ENCODE measurements at places on chromosomes 12 and 14. TPM values are rescaled to one million over a fixed set of nuclear protein-coding genes. Genes with fewer than 3 reads are reported as not detected.

DGLUCY gene
- 55.5 TPM for total RNA-seq

DNA sequence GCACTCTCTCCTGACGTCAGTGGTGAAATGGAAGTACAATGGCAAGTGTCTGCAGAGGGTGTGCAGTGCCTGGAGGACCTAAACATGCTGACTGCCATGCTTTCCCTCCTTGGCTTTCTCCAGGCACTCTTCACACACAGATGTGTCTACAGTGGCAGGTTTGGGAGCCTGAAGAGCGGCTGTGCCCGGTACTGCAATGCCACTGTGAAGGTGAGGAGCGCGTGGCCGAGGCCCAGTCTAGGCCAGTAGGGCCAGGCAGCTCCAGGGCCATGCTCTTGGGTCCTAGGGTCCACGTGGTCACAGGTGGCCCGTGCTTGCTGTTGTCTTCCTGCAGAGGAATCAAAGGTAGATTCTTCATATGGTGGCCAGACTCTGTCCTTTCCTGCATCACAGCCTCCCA is 81.4 kb downstream of the STAB2 start:
- DNase-seq = no peak

DNA sequence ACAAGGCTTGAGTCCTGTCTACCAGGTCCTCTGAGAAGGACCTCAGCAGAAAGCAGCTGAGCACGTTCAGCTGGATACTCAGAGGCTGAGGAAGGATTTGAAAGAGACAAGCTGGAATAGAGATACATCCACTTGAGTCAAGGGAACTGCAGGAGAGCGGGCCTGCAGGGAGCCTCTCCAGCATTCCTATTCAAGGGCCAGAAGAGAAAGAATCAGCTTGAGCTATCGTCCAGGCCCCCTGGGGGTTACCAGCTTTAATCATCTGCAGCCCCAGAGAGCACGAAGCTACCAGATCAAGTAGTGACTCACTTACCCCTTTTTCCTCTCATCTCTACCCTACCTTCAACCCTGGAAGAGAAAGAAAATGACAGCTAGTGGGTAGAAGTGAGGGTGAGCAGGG is 80.9 kb downstream of the NDUFA12 start:
- DNase-seq = no peak

GRCh38 chr14:75876530-75876929 is 105.3 kb downstream of the TGFB3 start:
- no peak for DNase-seq

TMX1 gene
- 25.1 TPM for total RNA-seq

DNA sequence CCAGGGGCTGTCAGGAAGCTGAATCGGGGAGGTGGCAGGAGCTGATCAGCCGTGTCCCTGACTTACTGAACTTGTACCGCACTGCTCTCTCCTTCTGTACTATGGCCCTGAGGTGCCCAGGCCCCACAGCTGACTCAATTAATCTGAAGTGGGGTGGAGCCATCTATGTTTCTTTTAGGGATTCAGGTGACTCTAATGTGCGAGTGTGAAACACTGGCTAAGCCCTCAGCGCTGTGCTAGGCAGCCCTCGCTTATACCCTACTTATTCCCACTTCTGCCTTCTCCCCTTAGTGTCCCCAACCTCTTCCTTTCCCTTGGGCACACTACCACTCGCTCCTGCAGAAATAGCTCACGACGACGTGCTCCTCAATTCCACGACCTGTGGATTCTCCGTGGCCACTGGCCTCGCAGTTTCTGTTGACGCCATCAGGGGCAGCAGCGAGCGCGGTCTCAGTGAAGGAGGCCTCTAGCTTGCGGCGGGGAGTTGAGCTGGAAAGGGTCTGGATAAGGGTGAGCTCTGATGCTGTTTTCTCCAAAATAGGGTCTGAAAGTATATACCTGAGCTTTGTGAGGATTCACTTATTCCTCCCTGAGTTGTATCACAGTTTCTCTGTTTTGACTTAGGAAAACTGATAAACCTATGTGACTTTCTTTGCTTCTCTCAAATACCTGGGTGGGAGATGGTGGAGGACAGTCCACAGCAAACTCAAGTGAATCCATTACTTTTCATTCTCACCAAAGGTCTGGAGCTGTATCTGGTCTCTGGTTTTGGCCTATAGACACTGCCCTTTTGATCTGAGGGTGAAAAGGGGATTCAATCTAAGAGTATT is 167.6 kb downstream of the SLC41A2 start:
- no peak for DNase-seq

GLIPR1L1 gene
- total RNA-seq = not detected

DNA sequence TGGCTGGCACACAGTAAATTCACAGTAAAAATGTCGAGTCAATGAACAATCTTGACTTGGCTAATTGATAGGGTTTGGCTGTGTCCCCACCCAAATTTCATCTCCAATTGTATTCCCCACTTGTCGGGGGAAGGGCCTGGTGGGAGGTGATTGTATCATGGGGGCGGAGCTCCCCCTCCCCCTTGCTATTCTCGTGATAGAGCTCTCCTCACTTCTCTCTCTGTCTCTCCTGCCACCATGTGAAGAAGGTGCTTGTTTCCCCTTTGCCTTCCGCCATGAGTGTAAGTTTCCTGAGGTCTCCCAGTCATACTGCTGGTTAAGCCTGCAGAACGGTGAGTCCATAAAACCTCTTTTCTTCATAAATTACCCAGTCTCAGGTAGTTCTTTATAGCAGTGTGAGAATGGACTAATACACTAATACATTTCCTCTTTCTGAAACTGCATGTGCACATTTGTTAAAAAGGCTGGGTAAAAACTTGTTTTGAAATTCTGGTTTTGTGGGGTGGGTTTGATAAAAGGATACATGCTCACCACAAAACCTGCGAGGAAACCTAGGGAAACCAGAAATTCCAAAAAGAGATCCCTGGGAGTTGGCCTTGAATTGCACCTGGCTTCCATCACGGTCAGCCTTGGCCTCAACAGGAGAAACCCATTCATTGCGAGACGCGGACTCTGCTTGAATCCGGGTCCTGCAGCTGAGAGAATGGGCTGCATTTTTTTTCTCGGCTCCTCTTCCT is 16.2 kb upstream of the MYL2 start:
- no peak for DNase-seq

DNA sequence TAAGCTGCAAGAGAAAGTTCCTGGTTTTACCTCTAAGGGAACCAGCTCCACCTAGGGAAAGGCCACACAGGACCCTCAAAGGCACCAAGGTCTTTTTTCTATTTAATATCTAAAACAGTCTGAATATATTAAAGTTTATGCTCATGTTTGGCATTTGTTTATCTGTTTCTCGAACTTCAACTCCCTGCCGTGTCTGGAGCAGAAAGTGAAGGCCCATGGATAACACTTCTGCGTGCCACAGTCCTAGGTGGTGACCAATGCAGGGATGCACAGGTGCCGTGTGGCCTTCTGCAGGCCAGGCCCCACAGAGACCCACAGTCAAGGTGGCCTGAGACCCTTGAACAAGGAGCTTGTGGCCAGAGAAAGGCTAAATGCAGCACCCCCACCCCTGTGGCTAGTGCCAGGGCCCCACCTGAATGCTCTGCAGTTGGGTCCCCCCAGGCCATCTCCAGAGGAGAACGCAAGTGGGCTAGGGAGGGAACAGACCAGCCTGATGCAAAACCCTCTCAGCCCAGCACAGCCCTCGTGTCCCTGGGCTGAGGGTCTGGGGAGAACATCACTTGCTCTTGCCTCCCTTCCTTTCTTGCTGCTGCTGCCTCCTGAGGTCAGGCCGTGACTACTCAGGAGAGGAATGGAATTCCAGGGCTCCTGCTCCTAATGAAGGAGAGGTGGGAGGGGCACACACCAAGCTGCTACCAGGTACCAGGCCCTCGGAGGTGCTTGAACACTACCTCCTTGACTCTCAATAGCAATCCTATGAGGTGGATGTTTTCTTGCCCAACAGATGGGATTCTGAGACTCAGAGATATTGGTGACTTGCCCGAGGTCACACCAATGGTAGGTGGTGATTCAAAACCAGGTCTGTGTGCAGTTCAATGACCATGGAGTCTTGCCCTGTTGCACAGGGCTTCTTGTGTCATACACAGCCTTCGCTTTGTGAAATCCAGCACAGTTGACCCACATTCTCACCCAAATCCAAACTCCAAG is 45.4 kb downstream of the PSMA6 start:
- DNase-seq = no peak

- DNase-seq = no peak
Measured at GRCh38 chr12:71948390-71948789, 9.7 kb downstream of the TPH2 start.

DNA sequence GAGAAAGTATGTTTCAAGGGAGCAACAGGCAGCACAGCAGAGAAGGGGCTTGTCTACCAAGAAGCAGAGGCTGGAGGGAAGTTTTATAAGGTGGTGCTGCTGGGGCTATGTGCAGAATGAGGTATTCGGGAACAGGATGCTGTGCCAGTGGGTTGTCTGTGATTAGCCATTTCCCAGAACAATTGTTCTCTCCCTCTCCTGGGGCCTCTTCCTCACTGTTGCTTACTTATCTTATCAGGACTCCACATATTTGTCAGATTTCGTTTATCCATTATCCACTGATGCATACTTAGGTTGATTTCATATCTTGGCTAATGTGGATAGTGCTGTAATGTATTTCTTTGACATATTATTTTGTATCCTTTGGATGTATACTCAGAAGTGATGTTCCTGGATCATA is 195.1 kb upstream of the RTL1 start:
- DNase-seq = no peak

DNA sequence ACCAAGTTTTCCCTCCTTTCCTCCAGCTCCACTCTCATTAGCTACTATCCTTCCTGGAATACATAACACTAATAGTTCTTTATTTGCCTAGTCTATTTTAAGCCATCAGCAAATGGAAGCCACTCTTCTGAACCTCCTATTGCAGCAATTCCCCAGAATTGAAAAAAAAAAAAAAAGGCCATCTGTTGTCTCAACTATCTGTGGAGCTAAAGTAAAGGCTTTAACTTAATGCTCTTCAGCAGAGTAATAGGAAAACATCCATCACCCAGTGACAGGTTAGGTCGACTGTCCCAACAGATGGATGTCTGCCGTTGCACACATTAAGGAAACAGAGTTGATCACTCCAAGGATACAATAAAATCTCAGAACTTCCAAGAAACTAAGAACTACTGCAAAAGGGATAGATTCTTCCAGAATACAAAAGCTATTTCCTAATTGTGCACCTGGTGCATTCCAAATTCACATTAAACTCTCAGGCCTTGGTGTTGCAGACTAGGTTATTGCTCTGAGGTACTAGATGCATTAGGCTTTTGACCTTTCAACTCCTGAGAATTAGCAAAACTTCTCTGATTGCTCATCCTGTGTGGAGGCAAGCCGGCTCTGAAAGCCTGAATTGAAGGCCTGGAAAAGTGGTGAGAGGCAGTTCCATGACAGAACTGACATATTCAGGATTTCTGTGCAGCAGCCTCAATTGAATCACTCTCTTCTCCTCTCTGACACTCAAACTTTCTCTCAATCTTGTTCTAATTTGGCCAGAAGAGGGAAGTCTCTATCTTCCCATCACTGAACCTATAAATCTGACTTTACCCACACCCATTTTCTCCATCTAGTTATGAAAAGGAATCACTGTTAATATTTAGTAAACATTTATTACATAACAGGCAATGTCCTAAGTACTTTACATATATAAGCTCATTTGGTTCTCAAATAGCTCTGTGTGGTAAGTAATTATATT is 238.4 kb upstream of the HMGA2 start:
- no peak for DNase-seq

DNA sequence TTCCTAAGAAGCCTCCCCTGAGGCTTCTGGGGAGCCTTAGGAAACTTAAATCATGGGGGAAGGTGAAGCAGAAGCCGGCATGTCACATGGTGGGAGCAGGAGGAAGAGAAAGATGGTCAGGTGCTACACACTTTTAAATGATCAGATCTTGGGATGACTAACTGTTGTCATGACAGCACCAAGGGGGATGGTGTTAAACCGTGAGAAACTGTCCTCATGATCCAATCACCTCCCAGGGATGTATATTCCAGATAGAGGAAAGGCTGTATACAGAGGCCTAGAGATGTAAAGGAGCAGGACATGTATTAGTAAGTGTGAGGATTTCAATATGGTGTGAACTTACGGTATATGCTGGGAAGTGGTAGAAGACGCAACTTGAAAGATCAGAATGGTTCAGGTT is 121.1 kb downstream of the CAND1 start:
- DNase-seq = no peak

KLC1 gene
- total RNA-seq = 402 TPM

DNA sequence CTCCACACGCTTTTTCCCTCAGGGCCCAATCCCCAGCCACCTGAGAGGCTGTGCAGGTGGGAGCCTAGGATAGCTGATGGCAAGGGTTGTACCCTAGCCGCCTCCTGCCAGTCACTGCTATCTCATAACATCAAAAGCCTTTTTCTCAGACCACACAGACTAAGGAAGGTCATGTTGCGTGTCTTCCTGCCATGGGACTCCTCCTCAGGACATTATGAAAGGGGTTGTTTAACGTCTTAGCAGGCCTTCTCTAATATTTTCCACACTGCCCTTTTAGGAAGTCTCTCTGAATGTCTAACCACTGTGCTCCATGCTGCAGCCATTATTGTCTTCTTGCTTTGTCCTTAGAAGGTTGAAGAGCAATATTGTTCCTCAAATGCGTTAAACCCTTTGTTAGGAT is 7.6 kb upstream of the SMUG1 start:
- no peak for DNase-seq

DNA sequence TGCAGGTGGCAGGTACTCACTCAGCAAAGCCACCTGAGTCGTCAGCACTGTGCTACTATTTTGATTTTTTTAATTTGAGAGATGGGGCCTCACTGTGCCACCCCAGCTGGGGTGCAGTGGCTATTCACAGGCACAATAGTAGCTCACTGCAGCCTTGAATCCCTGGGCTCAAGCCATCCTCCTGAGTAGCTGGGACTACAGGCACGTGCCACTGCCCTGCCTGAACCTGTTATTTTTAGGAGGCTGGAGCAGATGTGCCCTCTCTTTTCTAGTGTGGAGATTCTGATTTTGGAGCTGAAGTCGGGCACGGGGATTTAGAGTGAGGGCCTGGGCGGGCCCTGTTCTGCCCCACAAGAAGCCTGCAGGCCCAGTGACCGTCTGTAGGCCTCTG is 17.3 kb downstream of the SLC25A47 start:
- no peak for DNase-seq

DNA sequence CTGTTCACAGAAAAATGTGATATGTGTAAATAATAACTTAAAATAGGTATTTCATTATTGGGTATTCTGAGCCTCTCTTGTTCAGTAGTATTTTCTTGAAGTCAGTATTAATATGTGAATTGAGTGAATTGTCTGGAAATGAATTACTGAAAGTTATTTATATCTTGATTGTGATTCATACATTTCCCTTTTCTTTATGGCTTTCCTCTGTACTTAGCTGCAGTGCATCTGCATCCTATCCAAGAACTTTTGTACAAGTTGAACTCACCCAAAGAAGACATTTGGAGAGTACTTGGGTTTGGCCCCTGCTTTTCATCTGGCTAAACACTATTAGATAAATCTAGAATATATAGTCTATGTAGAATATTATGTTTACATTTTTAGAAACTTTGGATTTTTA is 326.0 kb downstream of the RAD51B start:
- no peak for DNase-seq

DNA sequence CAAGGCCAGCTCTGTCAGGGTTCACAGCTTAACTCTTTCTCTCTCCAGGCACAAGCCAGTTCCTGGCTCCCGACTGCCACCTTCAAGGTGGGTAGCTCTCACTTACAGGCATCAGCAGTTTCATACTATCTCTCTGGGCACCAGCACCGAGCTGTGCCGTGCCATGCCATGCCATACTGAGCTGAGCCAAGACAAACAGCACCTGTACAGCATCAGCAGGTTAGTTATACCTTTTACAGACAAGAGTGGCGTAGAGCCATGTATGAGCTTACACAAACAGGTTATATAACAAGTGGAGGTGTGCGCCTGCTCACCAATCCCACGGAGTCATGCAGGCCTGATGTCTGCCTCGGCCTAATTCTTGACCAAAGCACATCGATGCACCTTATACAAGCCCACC is 1098.7 kb downstream of the AACS start:
- DNase-seq = no peak

GRCh38 chr14:67133595-67134441 is 55.4 kb upstream of the GARIN2 start:
- no peak for DNase-seq
